CD4-positive, alpha-beta T cell treated with Interleukin-4 for 1 hour (primary cell): ENCODE measurements at places on chromosomes 7 and 10.

DNA sequence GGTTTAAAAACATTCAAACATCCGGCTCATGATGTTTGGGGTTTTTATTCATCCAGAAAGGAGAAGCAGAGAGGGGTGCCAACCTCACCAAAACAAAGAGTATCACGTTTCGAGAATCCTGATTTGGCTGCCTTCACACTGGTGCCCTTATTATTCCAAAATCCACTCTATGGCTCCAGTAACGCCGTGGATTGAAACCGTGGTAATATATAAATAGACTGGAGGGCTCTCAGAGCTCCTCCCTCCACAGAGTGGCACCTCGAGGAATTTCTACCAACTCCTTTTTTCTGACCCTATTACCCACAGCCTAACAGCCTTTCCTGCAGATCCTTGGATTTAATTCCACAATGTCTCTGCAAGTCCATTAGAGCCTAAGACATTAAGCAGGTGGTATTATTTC, 353.6 kb downstream of the CRPPA start:
- DNase-seq: no peak

GRCh38 chr10:78764846-78765430, 303.8 kb upstream of the ZMIZ1 start:
- DNase-seq: no peak

DNA sequence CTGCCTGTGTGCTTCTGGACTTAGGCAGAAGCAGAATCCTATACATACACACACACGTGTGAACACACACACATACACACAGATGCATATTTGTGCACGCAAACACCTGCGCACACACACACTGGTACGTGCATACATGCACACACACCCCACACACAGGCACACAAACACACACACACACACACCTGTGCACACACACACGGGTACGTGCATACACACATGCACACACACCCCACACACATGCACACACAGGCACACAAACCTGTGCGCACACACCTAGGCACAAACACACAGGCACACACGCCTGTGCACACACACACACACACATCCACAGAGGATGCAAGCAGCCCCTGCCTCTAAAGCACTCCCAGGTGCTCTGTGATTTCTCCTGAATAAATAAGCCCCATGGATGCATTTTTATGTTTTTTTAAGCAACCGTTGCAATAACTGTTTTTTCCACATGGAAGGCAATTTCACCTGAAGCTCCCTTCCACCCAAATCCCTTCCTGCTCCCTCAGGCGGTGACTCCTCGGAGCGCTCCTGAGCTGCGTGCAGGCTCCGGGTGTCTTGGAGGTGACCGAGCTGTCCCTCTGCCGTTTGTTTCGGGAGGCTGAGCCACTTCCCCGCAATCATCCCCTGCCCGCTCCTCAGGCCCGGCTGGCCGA, 41.5 kb upstream of the PDGFA start:
- DNase-seq: no peak

DNA sequence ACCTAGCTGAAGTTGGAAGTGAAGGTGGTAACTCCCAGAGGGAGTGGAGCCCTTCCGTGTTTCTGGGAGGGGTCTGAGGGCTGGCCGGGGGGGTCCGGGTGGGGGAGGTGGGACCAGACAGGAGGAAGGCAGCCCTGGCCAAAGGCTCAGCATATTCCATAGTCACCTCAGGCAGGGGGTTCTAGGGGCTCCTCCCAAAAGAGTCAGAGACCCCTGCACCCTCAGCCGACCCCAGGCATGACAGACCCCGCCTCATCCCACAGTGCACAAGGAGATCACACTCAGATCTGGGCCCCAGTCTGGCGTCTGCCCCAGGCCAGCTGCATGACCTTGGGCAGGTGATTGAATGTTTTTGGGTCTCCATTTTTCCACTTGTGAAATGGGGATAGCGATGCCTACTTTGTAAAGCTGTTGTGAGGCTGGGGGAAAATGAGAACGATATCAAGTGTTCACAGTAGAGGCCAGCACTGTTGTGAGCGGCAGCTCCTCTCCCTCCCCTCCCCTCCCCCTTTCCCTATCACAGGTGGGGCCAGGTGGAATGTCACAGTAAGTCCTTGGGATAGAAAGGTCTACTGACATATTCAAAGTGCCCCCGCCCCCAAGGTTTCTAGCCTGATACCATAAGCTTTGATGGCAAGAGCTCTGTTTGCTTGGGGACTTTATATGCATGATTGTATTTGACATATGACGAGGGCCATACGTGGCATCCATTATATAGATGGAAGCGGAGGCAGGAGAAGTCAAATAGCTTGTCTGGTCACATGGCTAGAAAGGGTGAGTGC, 33.3 kb downstream of the DNAJB12 start:
- DNase-seq: no peak

GRCh38 chr7:96212474-96212873, 109.4 kb downstream of the SLC25A13 start:
- DNase-seq: no peak

DNA sequence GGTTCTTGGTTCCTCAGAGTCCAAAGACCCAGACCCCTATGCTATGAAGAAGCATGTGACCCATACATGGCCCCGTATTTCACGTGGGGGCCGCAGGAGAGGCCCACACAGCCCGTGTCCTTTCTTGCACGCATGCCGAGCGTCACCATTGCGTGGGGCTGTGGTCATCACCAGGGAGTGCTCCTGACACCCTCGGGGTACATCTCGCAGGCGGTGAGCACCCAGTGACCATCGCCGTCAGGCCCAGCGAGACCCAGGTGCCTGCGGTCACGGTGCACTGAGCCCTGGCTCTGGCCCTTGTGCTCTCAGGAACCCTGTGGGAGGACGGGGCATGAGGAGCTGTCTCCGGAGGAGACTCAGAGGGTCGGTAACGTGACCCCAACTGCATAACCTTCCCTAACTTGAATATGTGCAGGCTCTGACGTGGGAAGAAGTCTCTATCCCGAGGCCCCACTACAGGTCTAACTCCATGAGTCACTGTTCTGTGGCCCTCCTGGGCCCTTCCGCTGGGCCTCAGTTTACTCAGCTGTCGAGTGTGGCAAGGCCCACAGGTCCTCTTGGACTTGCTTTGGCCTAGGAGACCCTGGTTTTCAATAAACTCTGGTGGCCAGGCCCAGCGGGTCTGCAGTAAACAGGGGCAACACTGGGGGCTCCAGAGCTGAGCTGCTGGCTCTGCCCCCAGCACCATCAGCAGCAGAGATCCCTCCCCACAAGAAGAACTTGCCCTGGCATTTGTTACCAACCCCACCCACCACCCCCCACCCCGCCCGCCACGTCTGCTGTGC, 503.9 kb downstream of the PTPRN2 start:
- peak; percentile 8 for DNase-seq
